Activated CD4-positive, alpha-beta T cell treated with anti-CD3 and anti-CD28 coated beads for 36 hours (primary cell): ENCODE measurements at places on chromosomes 1 and 21.

DNA sequence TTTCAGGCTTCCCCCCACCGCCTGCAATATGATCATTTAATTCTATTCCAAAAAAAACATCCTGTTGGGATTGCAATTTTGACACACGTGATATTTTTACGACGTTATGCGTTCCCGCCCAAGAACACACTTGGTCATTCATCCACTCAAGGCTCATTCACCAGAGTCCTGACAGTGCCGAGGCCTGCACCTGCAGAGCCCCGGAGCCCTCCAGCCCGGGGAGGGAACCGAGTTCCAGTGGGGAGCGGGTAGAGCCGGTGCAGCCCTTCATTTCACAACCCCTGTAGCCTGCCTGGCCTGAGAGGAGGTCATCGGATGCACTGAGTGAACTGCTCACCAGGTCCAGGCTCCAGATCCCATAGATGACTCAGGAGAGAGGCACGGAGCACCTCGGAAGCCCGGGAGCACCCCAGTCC is 156.0 kb upstream of the BACE2 start:
- H3K27me3 ChIP-seq: peaks cover 3% of the 10 kb centered on the region
- H3K4me1 ChIP-seq: no peaks in the 10 kb centered on the region
- H3K36me3 ChIP-seq: no peaks in the 10 kb centered on the region
- no peak overlapping the region for H3K4me3 ChIP-seq
- DNase-seq: no peak

DNA sequence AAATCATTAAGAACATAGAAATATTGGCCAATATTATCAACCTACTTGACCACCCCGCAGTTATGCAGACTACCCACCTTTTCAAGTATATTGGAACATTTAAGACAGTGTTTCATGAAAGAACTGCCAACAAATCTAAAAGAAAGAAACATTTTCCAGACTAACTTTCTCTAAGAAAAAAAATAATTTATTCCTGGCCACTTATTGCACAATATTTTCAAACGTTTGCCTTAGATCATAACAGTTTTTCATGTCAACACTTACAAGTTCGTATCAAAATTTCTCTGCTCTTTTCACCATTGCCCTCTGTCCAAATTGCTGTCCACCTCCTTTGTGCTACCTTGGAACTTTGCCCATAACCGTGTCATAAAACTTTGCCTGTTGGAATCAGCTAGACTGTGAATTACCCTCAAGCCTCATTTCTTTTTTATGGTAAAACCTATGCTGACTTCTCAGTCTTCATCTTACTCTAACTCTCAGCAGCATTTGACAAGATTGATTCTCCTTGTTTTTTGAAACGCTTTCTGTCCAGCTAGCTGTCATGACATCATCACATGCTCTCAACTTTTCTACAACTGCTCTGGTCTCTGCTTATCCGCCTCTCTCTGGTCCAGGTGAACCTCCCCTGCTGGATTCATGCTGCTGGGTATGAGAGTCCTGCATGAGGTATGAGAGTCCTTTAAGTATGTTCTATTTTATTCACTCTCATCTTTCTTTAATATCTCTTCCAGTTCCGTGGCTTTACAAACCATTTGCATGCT is 92.8 kb upstream of the CHRM3 start:
- no peak overlapping the region for H3K4me3 ChIP-seq
- peaks cover 12% of the 10 kb centered on the region for H3K27me3 ChIP-seq
- DNase-seq: no peak
- H3K27ac ChIP-seq: no peak overlapping the region
- no peaks in the 10 kb centered on the region for H3K36me3 ChIP-seq

DNA sequence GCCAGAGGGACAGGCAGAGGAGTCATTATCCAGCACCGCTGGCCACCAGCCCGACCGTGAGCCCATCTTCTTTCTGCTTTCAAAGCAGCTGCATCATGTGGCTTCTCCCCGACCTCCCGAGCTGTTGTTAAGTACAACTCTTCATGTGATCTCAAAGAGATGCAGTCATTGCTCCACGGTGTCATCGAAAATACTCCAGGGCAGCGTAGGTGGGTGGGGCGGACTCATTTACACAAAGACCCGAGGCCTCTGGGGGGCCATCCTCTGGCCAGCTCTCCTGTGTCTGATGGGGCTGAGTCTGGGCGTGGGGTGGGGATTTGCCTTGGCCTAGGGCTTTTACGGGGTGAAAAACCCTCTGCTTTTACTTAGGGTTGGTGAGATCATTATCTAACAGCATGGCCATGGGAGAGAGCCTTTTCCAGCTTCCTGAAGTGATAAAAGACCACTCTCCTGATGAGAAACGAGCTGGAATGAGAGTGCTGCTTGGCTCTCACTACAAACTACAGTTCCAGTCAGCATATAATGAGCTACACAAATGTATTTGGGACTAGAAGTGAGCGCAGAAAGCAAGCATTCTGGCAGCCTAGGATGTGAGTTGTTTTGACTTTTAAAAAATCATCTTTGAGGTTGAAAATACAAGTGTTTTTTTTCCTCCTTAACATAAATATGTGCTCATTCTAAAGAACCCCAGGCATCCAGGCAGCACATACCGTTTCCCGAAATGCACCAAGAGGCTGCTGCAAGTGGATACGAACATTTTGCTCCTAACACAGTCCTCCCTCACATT is 165.0 kb downstream of the RHOU start:
- H3K27ac ChIP-seq: no peak overlapping the region
- H3K4me1 ChIP-seq: no peaks in the 10 kb centered on the region

DNA sequence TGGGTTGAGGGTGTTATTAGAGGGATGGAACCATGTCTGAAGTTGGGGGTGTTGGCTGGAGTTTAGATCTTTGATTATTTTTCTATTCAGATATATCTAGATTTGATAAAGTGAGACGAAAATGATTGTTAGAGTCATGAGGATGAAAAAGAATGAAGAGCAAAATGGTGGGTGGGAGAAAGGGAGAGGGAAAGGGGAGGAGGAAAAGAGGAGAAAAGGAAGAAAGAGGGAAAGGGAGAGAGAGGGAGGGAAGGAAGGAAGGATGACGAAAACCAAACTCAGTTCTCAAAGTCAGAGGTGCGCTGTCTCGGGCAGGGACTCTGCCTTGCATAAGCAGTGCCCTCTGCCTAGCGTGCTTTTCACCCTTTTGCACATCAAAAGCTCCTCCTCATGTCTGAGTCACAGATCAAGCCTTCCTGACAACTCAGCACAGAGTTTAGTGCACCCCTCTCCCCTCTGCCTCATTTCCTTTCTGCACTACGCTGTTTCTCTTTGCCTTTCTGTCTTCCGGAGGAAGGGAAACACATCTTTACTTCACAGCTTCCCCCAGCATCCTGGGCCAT is 225.8 kb upstream of the PROX1 start:
- peak; percentile 69 for DNase-seq
- peaks cover 20% of the 10 kb centered on the region for H3K4me1 ChIP-seq
- no peaks in the 10 kb centered on the region for H3K27me3 ChIP-seq

DNA sequence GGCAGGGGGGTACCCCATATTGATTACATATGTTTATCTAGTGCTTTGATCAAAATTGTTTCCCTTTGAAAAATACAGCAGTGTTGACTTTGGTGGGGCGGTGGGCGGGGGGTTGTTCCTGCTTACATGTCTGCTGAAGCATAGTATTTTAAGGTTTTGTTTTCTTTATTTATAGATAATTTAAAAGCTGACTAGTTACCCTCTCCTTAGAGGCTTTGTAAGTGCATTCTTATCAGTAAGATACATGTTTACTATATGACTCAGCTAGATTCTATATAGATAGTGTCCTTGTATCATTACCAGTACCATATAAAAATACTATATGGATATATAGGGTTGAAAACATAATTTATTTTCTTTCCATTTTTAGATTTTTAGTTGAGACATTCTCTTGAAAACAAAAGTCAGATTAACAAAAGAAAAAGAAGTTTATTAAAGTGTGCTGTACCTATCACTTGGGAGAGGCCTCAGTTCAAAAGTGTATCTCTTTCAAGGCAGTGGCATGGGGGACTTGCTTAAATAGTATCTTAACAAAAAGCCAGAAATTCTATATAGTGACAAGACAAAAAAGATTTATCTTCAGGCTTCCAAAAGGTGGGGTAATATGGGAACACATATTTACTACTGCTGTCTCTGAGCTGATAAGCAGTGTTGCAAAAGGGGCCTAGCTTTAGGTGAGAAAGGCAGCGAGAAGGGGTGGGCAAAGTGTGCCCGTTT is 79.0 kb downstream of the HS2ST1 start:
- no peak overlapping the region for H3K27ac ChIP-seq
- H3K4me1 ChIP-seq: peaks cover 9% of the 10 kb centered on the region
- H3K4me3 ChIP-seq: no peak overlapping the region
- DNase-seq: no peak
- no peaks in the 10 kb centered on the region for H3K36me3 ChIP-seq

GRCh38 chr1:226440512-226440911 is 32.6 kb upstream of the PARP1 start:
- no peaks in the 10 kb centered on the region for H3K36me3 ChIP-seq
- peaks cover 22% of the 10 kb centered on the region for H3K4me1 ChIP-seq

- H3K27me3 ChIP-seq: no peaks in the 10 kb centered on the region
- no peaks in the 10 kb centered on the region for H3K36me3 ChIP-seq
- no peak overlapping the region for H3K27ac ChIP-seq
- H3K4me3 ChIP-seq: no peak overlapping the region
- DNase-seq: no peak
These were observed 88.5 kb upstream of the HMCN1 start for GRCh38 chr1:185645686-185646085.

GRCh38 chr1:186957314-186957713 is 128.6 kb downstream of the PLA2G4A start:
- H3K27ac ChIP-seq: no peak overlapping the region
- DNase-seq: no peak
- H3K27me3 ChIP-seq: peaks cover 6% of the 10 kb centered on the region
- no peaks in the 10 kb centered on the region for H3K36me3 ChIP-seq
- H3K4me1 ChIP-seq: no peaks in the 10 kb centered on the region

DNA sequence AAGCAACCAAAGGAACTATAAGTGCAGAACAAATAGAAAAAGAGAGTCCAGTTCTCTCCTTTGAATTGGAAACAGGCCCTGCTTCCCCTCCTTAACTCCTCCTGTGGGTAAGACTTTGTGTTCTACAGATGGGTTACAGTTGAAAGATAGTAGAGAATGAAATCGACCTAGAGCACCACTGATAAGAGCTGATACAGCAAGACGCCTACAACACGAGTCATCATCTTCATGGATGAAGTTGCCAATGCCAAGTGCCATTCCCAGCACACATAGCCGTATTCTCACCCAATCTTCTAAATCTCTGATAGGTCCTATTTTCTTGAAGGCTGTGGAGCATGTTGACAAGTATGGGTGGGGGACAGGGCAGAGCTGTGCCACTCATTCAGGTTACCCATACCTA is 99.8 kb upstream of the CAMK1G start:
- no peaks in the 10 kb centered on the region for H3K36me3 ChIP-seq
- H3K4me3 ChIP-seq: no peak overlapping the region
- H3K27me3 ChIP-seq: peaks cover 3% of the 10 kb centered on the region
- H3K4me1 ChIP-seq: peaks cover 11% of the 10 kb centered on the region
- DNase-seq: no peak
- no peak overlapping the region for H3K27ac ChIP-seq

GRCh38 chr1:98398092-98398491 is 263.4 kb upstream of the SNX7 start:
- no peaks in the 10 kb centered on the region for H3K36me3 ChIP-seq
- DNase-seq: no peak
- H3K4me3 ChIP-seq: no peak overlapping the region
- no peak overlapping the region for H3K27ac ChIP-seq

GRCh38 chr1:34918977-34919561 is 10.4 kb downstream of the DLGAP3 start:
- peaks cover 2% of the 10 kb centered on the region for H3K4me1 ChIP-seq
- no peak overlapping the region for H3K4me3 ChIP-seq
- peak; percentile 34 for DNase-seq
- H3K27me3 ChIP-seq: peaks cover 37% of the 10 kb centered on the region
- no peaks in the 10 kb centered on the region for H3K36me3 ChIP-seq
